Sigmoid colon (tissue), 7 donors: ENCODE measurements at places on chromosomes 4 and X.

DNA sequence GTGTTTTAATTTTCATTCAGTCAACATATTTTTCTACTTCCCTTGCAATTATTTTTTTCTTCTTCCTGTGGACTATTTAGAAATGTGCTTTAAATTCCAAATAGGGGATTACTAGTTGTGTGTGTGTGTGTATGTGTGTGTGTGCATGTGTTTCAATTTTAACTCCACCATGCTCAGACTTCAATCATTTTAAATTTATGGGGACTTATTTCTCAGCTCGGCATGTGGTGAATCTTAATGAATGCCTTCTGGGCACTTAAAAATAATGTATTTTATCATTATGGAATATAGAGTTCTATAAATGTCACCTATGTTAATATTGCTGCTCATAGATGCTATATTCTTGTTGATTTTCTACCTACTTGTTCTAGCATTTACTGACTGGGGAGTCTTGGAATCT is 465.6 kb upstream of the PRKX start:
- H3K27ac ChIP-seq: no peak overlapping the region
- H3K4me1 ChIP-seq: no peaks in the 10 kb centered on the region
- no peak overlapping the region for H3K4me3 ChIP-seq
- H3K36me3 ChIP-seq: no peaks in the 10 kb centered on the region

- no peaks in the 10 kb centered on the region for H3K4me1 ChIP-seq
- H3K27me3 ChIP-seq: no peaks in the 10 kb centered on the region
- H3K27ac ChIP-seq: no peak overlapping the region
- DNase-seq: no peak
Measured at GRCh38 chr4:78426972-78427371, 124.6 kb upstream of the ANXA3 start.

GRCh38 chr4:76449833-76450232 is 14.8 kb downstream of the SHROOM3 start:
- peaks cover 17% of the 10 kb centered on the region for H3K4me1 ChIP-seq
- no peak overlapping the region for H3K4me3 ChIP-seq
- no peak for DNase-seq
- no peaks in the 10 kb centered on the region for H3K27me3 ChIP-seq
- H3K36me3 ChIP-seq: no peaks in the 10 kb centered on the region

- no peaks in the 10 kb centered on the region for H3K4me1 ChIP-seq
- H3K36me3 ChIP-seq: no peaks in the 10 kb centered on the region
- no peak overlapping the region for H3K27ac ChIP-seq
- no peak for DNase-seq
- H3K27me3 ChIP-seq: no peaks in the 10 kb centered on the region
Measured at GRCh38 chrX:115174548-115174947, 14.7 kb upstream of the RBMXL3 start.

DNA sequence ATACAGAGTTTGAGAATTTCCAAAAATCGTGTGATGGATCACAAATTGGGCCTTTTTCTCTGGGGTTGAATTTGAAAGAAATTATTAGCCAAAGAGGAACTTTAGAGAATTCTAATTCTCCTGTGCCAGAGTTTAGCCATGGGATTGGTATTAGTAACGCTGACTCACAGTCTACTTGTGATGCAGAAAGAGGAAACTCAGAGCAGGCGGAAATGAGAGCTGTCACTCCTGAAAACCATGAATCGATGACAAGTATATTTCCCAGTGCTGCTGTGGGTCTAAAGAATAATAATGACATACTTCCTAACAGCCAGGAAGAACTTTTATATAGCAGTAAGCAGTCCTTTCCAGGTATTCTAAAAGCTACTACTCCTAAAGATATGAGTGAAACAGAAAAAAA is 64.9 kb downstream of the N4BP2 start:
- no peaks in the 10 kb centered on the region for H3K27me3 ChIP-seq
- no peak overlapping the region for H3K4me3 ChIP-seq
- no peak for DNase-seq
- no peaks in the 10 kb centered on the region for H3K4me1 ChIP-seq
- no peaks in the 10 kb centered on the region for H3K36me3 ChIP-seq
- H3K27ac ChIP-seq: no peak overlapping the region

- H3K27ac ChIP-seq: no peak overlapping the region
- DNase-seq: no peak
Measured at GRCh38 chrX:47285836-47286320, 53.1 kb downstream of the USP11 start.
